Activated CD4-positive, alpha-beta T cell treated with anti-CD3 and anti-CD28 coated beads, Interleukin-2, amount 50 U/mL, for 24 hours (primary cell): ENCODE measurements at places on chromosomes 2 and 18.

DNA sequence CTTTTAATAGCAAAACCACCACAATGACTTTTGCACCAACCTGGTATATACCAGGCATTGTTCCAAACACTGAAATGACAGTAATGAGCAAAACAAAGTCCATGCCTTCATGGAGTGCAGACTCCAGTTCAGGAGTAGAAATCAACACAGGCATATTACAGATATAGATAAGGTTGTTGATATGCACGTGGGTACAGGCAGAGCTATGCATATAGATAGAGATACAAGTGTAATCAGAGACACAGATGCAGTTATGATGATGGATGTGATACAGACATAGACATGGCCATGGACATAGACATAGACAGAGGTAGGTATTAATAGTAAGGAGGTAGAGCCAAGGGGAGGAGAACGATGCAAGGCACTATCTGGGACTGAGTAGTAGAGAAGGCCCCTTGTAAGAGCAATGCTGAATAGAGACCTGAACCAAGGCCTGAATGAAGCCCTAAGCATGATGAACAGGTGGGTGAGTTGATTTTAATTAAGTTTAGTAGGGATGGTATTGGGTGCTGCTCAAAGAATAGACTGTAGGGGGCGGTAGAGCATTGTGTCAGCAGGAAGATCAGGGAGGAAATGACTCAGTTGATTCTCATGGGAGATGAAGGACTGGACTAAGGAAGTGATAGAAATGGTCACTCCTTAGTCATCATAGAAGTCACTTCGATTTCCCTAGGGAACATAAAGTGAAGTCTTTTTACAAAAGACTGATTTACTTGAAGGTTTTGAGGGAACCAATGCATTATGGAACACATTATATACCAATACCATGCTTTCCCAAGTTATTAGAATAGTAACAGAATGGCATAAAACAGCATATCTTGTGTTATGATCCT lies 39.4 kb downstream of the CMPK2 start:
- DNase-seq: peak; percentile 58

GRCh38 chr2:103410221-103410620 lies 648.4 kb downstream of the TMEM182 start:
- no peak for DNase-seq

DNA sequence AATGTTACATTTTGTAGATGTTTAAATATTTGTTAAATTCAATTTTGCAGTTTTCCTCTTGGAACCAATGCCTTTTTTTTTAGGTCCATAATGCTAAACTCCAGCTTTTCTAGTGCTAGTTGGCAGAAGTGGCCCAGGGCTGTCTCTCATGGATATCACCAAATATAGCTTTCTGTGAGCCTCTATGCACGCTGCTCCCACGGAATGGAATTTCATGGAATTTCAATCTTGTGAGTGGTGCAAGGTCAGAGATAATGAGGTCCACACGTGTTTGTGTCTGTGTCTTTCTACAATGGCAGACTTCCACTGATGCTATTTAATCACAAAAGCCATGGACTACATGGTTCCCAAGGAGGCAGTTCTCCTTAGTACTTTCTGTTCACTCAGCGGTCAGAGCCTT lies 191.5 kb upstream of the PARD3B start:
- no peak for DNase-seq

GRCh38 chr2:70994009-70994698 lies 519 bp downstream of the TEX261 start:
- DNase-seq: peak; percentile 21

GRCh38 chr18:60022671-60023276 lies 123.0 kb downstream of the PMAIP1 start:
- DNase-seq: no peak

DNA sequence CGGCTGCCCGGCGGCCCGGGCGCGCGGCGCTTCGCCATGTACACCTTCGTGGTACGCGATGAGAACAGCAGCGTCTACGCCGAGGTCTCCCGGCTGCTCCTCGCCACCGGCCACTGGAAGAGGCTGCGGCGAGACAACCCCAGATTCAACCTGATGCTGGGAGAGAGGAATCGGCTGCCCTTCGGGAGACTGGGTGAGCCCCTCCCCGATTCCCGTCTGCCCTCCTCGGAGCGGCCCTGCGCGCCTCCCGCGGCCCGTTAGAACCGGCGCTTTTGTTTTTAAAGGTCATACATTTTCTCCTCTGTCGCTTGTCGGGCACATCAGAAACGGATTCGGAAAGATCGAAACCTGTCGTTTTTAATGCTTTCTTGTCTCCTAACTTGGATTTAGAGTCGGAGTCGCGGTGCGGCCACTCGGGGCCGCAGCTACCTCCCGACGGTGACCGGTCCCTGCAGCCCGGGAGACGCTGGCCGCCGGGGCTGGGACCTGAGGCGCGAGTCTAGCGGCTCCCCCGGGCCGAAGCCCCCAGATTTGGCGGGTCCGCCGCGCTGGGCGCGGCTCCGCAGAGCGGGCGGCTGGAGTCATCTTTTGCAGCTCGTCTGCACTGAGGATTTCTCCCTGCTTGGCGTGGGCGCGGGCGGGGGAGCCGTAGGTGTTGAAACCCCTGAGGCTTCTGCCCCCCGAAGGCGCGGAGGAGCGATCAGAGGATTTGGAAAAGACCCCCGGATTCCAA lies 519 bp downstream of the TTL start:
- DNase-seq: peak; percentile 11

DNA sequence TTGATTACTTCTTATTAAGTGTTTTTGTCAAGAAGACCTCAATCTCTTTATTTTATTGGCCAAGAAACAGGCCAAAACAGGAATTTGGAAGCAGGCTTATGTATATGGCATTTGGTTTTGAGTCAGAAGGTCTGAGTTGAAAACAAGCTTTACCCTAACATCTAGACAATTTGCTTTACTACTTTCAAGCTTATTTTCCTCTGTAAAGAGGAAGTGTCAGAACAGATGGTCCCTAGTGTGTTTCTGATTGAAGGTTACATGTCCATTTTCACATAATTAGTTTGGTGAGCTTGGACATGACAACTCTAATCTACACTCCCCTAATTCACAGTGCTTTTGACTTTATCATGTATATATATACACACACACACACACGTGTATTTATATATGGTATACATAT lies 19.8 kb upstream of the MAP4K4 start:
- DNase-seq: no peak

DNA sequence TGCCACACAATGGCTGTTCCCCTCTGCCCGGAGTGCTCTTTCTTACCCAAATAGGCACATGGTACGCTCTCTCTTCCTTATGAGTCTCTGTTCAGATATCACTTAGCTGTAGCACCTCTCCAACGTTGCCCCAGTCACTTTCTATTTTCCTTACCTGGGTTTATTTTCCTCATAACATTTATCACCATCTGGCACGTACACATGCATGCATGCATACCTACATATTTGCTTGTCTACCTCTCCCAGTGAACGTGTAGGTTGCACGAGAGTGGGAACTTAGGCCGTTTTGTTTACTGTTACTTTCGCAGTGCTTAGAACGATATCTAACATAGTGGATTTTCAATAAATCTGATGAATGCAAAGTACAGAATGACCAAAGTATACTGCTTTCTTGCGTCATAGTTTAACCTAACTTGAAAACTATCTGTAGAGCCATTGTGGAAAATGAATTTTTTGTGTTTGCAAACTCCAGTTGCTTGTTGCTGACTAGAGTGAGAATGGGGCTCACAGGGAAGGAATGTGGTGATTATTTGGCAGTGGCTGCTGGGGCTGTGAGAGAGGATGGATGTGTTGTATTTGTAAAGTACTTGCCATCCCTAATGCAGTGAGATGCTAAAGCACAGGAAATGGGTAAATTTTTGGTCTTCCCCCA lies 47.1 kb downstream of the ACSL3 start:
- DNase-seq: no peak

DNA sequence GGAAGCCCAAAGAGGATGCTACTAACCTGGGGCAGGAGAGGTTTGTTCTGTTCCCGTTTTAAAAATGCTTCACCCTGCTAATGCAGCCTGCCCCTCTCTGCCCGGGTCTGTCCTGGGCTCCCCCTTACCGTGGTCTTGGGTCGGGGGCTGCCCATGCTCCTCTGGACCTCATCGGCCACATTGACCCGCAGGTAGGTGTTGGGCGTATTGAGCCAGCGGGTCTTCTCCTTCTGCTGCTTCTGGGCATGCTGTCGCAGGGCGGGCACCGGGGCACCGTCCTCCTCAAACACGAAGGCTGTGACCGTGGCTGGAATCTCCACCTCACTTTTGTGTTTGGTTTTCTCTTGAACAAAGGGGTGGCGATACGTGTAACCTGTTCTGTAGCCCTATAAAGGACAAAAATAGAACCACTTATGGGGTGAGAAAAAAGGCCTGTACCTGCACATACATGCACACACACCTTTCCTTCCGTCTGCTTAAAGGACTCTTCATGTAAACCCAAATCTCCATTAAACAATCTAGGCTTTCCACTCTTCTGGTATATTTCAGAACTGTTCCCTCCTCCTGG lies 89.3 kb downstream of the ADD2 start:
- DNase-seq: no peak

DNA sequence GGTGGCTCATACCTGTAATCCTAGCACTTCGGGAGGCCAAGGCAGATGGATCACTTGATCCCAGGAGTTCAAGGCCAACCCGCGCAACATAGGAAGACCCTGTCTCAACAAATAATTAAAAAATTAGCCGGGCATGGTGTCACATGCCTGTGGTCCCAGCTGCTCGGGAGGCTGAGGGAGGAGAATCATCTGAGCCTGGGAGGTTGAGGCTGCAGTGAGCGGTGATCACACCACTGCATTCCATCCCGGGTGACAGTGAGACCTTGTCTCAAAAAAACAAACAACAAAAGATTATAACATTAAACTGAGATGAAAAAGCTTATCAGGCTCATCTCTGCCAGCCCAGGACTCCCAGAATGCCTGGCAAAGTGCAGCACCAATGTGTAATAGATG lies 50.5 kb downstream of the PAPOLG start:
- no peak for DNase-seq

GRCh38 chr2:205948883-205949282 lies 137.1 kb downstream of the INO80D start:
- no peak for DNase-seq

DNA sequence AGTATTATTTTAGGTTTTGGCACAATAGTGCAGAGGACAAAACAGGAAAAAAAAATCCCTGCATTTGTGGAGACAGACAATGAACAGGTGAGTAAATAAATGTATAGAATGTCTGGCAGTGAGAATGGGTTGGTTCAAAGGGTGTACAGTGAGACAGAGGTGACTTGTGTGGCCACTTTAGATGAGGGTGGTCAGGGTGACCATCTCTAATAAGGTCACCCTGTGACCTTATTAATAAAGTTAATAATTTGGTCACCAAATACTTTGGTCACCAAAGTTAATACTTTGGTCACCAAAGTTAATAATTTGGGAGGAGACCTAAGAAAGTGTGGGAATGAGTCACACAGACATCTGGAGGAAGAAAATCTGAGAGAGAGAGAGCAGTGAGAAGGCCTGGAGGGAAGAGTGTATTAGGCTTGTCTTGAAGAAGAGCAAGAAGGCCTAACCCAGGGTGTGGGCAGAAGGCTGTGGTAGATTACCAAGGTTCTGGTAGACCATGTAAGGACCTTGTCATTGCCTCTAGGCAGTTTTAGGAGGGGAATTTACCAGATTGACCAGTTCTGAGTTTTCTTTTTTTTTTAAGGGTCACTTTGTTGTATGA lies 1368.4 kb upstream of the CELF4 start:
- DNase-seq: no peak

DNA sequence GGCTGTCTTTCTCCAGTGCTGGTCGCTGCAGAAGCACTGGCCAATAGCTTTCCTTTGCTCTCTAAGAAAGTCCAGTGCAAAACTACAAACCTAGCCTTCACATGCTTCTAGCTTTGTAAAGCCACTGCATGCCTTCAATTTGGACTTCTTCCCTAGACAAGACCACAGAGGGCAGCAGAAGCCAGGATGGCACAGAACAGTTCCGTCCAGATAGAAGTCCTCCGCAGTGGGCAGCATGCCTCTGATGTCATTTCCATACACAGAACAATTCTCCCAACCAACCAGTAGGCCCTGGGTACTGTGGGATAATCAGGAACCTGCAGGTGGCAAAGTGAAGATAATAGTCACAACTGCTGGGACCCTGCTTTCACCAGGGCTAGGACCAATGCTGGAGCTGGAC lies 3.3 kb downstream of the ST6GAL2 start:
- DNase-seq: no peak

DNA sequence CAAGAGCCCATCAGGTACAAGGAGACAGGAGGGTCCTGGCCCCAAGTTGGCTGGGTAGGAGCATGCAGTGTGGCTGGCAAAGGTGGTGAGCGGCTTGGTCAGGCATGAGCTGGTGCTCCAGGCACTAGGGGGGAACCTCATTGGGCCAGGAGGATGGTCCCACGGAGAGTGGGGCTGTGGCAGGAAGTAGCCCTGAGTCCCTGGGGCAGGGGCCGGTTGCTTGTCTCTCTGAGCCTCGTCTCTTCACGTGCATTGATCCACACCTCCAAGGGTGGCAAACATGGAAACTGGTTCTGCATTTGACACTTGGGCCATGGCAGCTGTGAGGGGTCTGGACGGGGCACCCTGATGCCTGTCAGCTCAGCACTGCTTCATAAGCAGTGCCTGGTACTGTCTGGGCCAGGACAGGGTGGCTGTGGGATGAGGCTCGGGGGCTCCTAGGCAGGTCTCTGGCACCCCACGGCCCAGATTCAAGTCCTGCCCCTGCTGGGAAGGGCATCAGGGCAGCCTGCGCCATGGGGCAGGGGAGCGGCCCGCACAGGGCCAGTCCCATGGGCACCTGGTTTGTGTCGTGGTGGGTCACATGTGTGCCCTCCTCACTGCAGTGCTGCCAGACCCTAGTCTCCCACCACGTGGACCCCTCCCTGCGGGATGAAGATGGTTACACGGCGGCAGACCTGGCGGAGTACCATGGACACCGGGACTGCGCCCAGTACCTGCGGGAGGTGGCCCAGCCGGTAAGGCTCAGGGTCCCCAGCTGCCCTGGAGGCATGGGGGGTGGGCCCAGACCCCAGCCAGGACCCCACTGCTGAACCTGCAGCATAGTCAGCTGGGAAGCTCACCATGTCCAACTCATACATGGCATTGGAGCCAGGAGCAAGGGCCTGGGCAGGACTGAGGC lies 16.4 kb downstream of the ESPNL start:
- DNase-seq: no peak

- no peak for DNase-seq
These were observed 128.9 kb downstream of the HDAC4 start for GRCh38 chr2:239271882-239272281.

- peak; percentile 43 for DNase-seq
These were observed at the start of gene ZNF514 for GRCh38 chr2:95159690-95160449. Gene ZNF514, minus strand, starts transcription at chr2:95159848. Its CDS starts 6,595 bp downstream, at chr2:95153253.

DNA sequence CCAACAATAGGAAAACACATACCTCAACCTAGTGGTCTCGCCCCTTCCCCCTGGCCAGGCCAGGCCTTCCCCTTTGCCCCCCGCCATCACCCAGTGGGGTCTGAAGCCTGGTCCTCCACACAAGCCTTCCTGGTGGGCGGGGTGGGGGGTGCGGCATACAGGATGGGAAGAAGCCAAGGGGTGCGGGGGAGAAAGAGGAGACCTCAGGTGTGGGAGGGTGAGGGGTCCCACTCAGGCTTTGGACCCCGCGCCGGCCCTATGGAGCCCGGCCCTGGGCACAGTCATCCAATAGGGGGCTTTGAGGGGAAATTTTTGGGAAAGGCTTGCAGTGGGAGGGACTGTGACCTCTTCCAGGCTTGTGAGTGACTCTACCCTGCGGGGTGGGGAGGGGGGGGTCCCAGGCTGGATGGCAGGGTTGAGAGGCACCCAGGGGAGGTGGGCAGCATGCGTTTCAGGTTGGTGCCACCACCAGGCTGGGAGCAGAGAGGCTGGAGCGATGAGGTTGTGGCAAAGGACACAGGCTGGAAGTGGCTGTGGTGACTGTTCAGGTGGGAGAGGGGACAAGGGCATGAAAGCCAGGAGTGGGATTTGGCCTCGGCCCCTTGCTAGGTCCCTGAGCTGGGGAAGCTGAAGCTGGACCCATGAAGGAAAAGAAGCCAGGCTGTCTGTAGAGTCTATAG lies 1.3 kb downstream of the SLC66A3 start:
- DNase-seq: no peak

GRCh38 chr2:179059026-179059700 lies 9.2 kb upstream of the CCDC141 start:
- no peak for DNase-seq
